ENCODE measurements at places on chromosomes 16 and 17.

DNA sequence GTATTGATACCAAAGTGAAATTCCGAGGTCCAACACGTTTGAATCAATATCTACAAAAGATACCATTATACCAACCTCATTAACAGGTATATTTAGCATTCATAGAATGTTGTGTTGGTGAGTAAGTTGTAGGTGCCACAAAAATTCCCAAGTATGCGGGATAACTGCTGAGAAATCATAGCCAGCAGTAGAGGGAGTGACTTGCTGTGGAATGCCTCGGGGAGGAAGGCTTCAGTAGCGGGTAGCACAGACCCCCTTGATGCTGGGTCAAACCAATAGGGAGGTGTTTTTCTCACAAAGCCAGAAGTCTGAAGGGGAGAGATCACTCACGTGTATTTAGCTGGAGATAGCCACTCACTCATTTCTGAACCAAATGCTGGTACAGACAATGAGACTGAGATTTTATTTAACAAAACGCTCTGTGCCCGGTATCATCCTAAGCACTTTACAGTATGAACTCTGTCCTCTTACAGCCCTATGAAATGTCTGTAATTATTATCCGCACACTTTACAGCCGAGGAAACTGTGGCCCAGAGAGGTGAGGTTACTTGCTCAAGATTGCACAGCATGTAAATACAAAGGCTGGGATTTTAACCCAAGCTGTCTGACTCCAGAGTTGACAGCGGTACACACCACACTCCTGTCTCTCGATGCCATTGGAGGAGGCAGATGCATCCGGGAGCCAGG lies 23.1 kb downstream of the HSBP1 start:
- no peak for DNase-seq

DNA sequence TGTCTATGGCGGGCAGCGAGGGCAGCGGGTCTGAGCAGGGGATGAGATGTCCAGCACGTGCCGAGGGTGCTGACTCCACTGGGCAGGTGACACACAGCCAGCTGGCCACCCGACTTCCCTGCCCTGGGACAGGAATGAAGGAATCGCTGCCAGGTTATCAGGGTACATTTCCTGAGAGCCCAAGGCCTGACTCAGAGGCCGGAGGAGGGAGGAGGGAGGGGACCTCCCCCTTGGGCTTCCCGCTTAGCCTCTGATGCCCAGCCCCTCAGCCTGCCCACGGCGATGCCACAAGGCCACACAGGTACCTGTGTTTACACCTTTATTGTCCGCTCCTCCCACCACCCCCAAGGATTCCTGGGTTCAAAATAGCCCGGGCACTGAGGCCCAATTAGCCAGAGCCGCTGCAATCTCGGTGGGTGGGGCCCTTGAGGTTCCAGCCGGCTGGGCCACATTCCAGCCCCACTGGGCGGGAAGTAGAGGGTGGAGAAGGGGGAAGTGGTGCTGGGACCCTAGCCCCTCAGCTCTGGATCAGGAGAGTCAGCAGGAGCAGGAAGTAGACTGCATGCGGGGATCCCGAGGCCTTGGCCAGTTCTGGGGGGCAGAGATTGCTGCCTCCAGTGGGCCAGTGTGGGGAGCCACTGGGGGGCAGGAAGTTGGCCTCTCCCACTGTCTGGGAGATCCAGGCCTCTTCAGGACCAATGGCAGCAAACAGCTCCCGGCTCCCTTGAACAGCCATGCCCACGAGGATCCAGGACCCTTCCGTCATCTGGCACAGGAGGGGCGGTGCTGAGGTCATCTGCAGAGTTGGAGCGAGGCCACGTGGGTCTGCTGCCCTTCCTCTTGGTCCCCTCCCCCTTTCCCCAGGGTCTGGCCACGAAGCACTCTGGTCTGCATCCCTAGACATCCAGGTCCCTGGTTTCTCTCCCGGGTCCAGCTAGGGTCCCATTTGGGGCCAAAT lies 3.4 kb upstream of the PRSS8 start:
- DNase-seq: no peak

DNA sequence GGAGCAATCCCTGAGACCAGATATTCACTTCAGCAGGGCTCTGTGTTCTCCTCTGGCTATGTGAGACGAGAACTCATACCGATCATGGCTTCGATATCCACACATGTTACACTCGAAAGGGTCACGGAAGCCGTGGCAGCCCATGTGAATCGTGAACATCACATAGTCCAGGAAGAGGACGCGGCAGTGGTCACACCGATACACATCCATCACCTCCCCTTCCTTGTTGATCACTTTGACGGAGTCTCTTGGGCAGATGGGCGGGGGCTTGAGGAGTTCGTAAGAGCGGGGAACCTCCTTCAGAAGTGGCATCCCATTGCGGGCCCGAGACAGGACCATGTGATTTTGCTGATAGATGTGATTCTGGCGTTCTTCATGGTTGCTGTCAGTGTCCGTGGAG lies 28.0 kb downstream of the GRB7 start:
- DNase-seq: no peak

- no peak for DNase-seq
Measured at GRCh38 chr16:55015181-55015913, 84.7 kb downstream of the IRX5 start.

DNA sequence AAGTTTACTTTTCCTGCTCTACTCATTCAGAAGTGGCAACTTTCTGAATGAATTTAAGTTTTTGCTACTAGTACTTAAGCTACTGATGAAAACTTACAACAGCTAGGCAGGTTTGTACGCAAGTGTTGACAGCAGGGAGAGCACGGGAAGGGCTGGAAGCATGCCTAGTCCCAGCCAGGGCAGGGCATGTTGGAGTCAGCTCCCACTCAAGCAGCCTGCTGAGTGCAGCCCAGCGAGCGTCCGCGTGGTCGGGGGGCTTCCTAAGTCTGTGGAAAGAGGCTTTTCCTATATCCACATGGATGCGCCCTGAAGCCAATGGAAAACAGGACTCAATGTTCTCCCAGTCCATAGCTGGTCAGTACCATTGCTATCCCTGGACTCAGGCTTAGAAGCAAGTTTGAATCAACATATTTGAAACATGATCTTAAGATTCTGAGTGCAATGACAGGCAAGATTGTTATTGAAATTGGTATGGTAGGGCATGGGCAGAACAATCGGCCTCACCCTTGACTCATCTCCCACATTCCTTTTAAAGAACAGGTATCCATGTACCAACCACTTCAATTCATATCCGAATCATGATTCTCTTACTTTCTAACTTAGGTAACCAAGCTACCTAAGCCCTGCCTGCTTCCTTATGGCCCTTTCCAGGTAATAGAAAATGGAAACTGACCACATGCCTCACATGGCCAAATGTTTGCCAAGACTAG lies 22.5 kb downstream of the CYB5D2 start:
- no peak for DNase-seq

All from activated naive CD4-positive, alpha-beta T cell treated with anti-CD3 and anti-CD28 coated beads for 36 hours (primary cell).